Globus pallidus (tissue), 1 donor: ENCODE measurements at places on chromosomes 1 and 21.

DNA sequence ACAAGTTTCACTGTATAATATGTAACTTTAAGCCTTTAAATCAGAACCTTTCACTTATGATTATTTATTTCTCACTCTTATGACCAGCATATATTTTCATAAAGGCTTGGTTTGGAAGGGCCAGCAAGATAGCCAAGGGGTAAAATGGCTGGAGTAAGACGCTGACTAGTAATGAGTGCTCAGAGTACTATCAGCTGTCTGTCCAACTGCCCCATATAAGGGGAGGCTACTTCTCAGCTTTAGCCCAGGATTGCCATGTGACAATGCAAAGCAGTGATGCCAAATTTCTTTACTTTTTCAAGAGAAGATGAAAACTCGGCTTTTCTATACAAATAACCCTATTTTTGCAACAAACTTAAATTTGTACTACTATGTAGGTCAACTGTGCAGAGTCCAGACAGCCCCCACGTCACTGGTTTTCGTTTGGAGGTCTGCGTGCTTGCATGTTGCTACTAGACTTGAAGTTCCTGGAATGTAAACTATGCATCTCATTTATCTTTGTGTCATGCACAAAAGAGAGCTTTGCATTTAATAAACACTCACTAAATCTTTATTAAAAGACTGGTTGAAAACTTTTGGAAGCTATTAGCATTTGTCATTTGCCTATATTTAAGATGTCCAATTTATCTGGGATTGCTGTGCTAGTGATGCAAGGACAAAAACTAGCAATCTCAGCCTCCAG, 110.4 kb downstream of the TNFSF18 start:
- no peak for DNase-seq

- no peak for DNase-seq
These were observed 81.2 kb upstream of the F3 start for GRCh38 chr1:94622757-94623156.

GRCh38 chr1:201459775-201460174, 9.2 kb downstream of the PHLDA3 start:
- DNase-seq = no peak

GRCh38 chr1:27137544-27138075, 17.3 kb downstream of the SLC9A1 start:
- no peak for DNase-seq

- no peak for DNase-seq
These were observed 21.1 kb upstream of the EPHB2 start for GRCh38 chr1:22689505-22689904.

- DNase-seq = peak; percentile 54
These were observed 1.1 kb upstream of the MARCKSL1 start for GRCh38 chr1:32336963-32337675.

DNA sequence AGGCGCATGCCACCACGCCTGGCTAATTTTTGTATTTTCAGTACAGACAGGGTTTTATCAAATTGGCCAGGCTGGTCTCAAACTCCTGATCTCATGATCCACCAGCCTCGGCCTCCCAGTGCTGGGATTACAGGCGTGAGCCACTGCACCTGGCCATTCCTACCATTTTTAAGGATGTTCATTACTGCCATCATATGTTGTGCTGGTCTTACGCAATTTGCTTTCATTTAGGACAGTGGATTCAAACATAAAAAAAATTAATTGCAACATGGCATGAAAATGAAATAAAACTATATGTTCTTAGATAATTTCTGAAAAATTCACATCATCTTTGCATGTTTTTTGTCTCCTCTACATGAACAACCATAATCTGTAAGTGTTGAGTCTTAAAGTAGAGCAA, 527.7 kb downstream of the LTN1 start:
- no peak for DNase-seq

GRCh38 chr1:66265268-66265667, 268.7 kb upstream of the SGIP1 start:
- DNase-seq = no peak

DNA sequence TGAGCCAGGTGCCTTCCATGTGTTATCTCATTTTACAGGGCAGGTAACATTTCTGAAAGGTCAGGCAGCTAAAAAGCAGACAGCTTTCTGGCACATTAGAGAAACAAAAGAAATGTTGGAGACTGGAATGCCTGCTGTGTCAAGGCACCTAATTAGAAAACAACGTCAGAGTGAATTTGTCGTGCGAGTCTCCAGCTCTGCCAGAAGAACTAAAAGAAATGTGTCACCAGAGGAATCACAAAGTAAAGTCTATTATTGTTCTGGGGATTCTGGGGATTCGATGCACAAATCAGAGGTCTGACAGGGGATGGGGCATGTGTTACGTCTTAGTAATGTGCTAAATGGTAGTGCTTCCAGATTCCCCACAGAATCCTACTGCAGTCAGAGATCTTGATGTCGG, 89.3 kb downstream of the EDEM3 start:
- DNase-seq = no peak

GRCh38 chr1:104636581-104636980, 886.9 kb downstream of the AMY1C start:
- DNase-seq = no peak

DNA sequence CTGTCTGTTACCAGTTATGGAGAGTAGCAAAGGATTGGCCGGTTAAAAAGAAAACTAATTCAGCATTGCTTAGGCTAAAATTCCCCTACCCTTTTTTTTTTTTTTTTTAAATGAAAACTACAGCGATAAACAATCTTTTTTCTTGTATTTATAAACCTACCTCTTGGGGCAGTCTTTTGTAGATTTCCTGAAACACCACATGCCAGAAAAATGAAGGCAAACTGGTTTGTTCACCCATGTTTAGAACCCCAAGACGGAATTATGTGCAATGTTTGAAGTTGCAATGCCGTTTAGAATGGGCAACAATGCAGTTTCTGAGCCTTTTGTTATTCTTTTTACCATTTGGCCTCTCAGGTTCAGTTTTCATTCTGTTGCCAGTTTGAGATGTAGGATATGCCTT, 59.1 kb downstream of the PRDM2 start:
- no peak for DNase-seq

GRCh38 chr1:204268101-204268500, 54.3 kb upstream of the GOLT1A start:
- no peak for DNase-seq

DNA sequence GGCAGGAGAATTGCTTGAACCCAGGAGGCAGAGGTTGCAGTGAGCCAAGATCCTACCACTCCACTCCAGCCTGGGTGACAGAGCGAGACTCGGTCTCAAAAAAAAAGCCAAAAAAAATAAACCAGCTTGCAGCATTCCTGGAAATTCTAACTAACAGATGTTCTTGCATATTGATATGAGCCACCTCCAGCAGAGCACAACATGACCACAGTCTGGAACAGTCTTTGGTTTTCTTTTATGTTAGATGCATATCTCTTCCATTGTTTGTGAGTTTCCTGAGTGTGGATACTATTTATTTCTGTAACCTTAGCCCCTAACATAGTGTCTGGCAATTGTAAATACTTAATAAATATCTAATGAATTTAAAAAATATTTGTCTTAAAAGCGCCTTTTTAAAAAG, 23.9 kb downstream of the IFNAR1 start:
- no peak for DNase-seq

- no peak for DNase-seq
These were observed 940.6 kb downstream of the TTLL7 start for GRCh38 chr1:83058327-83058726.

DNA sequence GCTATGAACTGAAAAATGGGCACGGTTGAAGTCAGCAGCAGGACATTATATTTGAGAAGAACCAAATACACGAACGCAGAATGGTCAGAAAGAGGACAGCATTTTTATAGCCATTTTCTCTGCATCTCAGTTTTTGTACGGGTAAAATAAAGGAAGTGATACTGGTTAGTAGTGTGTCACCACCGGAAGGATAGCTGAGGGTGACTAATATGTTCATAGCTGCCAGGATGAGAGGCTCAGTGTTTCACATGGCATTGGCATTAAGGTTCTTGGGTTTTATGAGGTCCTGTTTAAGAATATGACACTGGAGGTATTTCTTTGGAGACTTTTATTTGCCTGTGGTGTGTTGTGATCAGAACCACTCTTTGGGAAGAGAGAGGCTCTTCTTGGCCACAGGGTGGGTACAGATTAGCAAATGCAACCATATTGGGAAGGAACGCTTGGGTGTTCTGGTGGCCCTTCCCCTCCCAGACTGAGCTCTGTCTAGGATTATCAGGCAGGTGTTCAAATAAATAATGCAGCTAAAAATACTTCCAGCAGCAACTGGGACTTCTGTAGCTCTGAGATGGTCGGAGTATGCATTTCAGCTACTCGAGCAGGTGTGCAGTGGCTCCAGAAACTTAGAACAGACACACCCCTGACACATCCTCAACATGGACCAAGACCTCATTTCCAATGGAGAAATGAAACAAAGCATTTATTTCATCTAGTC, 158.2 kb downstream of the PBX1 start:
- no peak for DNase-seq

DNA sequence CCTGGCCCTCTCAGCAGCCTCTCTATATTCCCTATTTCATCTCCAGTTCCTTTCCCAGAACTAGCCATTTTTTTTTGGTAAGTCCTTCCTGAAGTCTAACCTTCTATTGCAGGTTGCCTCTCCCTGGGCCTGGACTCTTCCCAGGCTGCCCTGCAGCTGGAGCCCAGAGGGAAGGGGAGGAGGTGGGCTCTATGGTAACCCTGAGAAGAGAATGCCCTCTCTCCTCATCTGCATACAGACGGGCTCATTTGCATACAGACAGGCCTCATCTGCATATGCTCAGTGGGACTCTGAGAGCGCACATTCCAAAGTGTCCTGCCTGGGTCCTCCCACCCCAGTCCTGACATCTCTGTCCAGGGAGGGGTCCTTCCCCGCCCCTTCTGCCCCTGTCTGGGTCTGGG, 32.7 kb downstream of the RHBG start:
- DNase-seq = peak; percentile 81

DNA sequence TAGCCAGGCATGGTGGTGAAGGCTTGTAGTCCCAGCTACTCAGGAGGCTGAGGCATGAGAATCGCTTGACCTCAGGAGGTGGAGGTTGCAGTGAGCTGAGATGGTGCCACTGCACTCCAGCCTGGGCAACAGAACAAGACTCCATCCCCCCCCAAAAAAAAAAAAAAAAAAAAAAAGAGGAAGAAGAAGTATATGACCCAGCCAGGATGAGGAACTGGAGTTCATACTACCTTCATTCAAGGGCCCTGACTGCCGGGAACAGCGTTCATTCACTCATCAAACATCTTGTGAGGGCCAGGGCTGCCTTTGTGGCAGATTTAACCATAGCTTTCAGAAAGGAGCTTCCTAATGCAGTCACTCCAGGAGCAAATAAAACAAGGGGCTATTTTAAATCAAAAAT, 127.6 kb downstream of the MRPS6 start:
- DNase-seq = no peak

- DNase-seq = no peak
These were observed 20.5 kb upstream of the BCL10 start for GRCh38 chr1:85296980-85297379.

- no peak for DNase-seq
These were observed 29.5 kb upstream of the REG4 start for GRCh38 chr1:119840745-119841144.

DNA sequence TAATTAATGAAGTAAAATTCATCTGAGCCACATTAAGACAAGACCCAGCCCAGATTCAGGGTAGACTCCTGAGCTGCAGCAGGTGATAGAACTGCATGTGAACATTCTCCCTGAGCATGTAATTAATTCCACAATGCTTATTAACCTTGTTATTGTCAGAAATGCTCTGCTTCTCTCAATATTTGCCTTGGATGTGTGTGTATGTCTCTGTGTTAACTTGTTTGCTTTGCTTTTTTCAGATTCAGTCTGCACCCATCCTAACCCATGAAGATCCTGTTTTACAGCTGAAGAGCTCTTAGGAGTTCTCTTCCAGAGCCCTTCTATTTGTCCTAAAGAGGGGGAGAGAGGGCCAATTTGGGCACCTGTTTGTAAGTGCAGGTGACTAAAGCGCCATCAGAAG, 143.2 kb upstream of the BMP8A start:
- no peak for DNase-seq

- no peak for DNase-seq
These were observed 34.8 kb upstream of the ST6GALNAC5 start for GRCh38 chr1:76832521-76832920.

- DNase-seq = no peak
These were observed 6.6 kb downstream of the CLIC4 start for GRCh38 chr1:24751833-24752232.

DNA sequence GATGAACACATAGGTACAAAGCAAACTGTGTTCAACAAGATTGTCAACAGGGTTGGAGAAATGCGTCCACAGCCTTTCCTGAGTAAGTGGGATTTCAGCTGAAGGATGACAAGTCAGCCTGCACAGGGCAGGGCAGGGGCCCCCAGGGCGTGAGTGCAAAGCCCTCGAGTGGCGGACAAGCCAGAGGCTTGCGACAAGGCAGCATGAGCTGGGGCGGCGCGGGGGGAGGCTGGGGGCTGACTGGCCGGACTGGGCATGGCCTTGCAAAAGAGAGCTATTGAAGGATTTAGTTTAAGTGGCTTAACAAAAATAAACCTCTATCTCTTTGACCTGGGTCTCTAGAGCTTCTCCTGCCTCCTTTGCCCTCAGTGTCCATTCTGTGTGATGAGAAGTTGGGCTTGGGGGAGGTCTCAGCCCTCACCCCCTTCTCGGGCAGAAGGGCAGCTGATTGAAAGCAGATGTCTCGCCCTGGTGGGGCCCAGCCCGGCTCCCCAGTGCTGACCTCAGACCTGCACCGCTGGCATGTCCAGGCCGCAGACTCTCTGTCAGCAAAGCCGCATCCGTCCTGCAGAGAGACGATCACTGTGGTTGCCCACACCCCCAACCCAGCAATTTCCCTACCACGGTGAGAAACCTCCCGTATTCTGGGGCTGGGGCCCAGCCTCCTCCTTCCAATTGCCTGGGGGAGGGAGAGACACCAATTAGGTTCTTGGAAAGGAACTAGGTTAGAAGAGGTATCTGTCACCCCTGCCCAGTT, 24.3 kb upstream of the EPS8L3 start:
- DNase-seq = no peak

DNA sequence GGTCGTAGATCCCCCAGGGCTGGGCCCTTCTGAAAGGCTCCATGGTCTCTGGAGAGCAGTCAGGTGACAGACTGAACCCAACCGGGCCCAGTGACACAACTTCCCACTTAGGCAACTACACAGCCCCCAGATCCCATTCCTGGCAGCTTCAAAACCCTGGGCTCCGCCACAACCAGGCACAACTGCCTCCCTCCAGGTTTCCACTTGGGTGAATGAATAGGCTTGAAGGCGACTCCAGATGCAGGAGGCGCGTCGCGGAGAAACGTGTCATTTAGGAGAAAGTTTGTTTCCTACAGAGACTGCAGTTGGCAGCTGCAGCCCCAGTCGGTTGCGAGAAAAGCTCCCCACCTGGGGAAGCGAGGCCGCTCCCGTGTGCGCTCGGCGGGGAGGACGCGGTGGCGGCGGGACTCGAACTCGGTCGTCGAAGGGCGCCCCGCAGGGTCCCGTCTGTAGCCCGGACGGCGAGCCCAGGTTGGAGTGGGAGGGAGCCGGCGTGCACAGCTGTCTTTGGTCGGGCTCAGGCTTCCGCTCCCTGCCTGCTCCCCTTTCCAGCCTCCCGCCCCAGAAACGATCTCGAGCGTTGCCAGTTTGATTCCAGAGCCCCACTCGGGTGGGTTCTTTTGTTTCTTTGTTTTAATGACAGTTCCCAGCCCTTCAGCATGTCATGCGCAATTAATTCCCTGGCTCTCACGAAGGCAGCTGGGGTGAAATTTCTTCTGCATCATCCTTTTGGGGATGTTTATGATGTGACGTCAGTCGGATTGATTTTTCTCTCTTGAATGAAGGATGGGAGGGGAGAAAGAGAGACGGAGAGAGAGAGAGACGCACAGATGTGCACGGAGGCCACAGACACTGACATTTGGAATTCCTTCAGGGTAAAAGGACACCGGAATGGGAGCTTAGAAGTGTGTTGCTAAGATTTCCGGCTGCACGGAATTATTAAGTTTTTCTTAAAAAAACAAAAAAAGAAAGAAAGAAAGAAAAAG, 862 bp upstream of the SGIP1 start:
- peak; percentile 47 for DNase-seq
